Lower leg skin (tissue), 4 donors: ENCODE measurements at places on chromosomes 16 and 17.

DNA sequence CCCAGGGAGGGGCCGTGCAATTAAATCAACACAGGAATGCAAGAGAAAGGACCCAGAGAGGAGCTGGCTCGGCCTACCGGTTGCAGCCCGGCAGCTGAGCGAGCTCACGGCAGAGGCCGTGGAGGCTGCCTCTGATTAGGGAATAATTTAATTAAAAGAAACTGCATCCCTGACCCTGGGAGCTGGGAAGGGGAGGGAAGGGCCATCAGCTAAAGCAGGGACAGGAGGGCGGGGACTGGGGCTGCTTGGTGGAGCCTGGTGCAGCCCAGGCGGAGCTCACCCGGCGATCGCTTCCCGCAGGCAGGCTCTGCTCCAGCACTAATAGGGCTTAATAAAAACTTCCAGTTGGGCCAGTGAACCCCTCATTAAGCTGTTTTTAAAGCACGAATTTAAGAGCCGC is 43.4 kb downstream of the LMF1 start:
- DNase-seq, result no peak

DNA sequence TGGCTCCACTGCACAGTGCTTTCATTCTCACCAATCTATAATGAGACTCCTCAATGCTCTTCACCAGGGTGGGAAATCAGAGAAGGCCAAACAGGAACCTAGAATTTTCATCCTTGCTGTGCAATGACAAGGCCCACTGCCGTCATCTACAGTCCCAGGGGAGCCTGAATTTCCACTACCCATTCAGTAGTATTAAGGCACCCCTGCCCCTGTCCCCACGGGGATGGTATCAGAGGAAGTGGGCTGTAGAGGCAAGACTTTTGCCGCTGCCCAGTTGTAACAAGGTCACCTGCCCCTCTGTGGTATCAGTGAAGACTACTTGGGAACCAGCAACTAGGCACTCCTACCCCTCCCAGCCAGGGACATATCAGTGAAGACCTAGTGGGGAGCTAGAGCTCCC is 104.5 kb downstream of the C16orf78 start:
- peak; percentile 67 for DNase-seq

GRCh38 chr17:10439816-10440215 is 18.1 kb upstream of the MYH8 start:
- DNase-seq, result no peak

GRCh38 chr16:49158029-49158642 is 123.5 kb downstream of the CBLN1 start:
- DNase-seq, result no peak

DNA sequence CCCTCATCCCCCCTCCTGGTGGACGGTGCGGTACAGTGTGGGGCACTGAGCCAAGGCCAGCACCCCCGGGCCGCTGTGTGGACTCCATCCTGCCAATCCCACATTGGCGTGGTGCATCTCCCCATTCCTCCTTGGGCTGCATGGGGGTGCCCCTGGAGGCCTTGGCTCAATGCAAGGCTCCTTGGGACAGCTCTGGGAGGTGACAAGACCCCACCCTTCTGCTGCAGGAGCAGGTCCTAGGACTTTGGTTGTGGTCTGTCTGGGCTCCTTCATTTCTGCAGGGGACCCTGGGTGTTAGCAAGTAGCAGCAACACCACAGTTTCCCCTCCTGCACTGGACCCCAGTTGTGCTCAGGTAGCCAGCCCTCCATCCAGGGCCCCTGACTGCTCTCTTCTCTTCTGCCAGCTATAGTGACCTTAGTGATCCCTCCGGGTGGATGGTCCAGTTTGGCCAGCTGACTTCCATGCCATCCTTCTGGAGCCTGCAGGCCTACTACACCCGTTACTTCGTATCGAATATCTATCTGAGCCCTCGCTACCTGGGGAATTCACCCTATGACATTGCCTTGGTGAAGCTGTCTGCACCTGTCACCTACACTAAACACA is 1.3 kb downstream of the PRSS21 start:
- no peak for DNase-seq

- DNase-seq, result no peak
These were observed 19.2 kb downstream of the FMNL1 start for GRCh38 chr17:45240905-45241327.

- no peak for DNase-seq
These were observed 62.5 kb upstream of the TOB1 start for GRCh38 chr17:50928646-50929045.

- DNase-seq, result no peak
These were observed 313.8 kb downstream of the C16orf95 start for GRCh38 chr16:87003414-87003755.

- DNase-seq, result no peak
These were observed 4.9 kb upstream of the NDRG4 start for GRCh38 chr16:58494981-58495520.

DNA sequence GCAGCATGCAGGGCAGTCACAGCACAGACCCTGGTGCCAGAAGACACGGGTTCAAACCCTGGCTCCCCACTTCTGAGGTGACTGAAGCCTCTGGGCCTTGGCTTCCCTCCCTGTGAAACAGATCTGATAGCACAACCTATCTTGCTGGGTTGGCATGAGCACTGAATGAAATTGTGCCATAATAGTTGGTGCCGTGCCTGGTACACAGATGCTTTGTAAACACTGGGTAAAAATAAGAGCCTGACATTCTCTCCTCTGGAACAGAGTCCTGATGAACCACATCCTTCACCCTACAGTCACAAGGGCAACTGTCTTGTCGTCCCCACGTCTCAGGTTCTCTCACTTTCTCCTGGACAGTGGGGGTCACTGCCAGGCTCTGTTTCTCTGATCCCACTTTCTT is 35.7 kb downstream of the NOS2 start:
- DNase-seq, result peak; percentile 74

DNA sequence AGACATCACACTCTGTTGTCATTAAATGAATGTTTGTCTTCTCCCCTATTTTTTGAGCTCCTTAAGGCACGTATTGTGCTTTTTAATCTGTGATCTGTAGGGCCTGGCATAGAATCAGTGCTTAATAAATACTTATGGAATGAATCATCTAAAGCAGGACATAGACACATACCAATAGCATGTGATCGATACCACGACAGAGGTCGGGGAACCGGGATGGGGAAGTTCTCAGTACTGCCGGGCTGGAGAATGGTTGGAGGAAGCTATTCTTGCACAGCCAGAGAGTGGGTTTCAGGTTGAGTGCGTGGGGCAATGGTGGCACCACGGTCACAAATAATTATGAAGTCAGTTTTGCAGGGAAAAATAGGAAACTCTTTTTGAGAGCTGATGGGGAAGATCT is 26.8 kb downstream of the NLRP1 start:
- no peak for DNase-seq

DNA sequence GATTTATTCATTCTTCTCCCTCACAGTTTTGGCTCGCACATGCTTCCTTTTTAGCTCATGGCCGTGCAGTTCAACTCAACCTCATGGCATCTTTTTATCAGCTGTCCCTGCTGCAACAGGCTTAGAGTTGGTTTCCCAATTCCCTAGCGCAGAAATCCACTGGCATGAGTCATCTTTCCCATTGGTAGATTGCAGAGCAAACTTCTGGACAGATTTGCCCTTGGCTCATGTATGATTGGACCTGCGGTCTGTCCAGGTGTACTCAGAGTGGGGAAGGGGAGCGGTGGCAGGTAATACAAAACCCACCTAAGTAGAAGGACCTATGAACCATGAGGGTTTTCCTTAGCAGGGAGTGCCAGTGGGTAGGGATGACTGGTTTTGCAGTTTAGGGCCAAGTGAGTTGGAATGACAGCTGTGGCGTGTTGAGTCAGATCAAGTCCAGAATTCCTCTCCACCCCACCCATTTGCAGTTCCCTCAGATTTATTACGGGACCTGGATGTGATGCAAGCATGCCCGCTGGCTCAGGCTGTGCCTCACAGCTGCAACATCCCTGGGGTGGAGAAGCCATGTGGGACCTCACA is 584.7 kb downstream of the WWOX start:
- peak; percentile 93 for DNase-seq

DNA sequence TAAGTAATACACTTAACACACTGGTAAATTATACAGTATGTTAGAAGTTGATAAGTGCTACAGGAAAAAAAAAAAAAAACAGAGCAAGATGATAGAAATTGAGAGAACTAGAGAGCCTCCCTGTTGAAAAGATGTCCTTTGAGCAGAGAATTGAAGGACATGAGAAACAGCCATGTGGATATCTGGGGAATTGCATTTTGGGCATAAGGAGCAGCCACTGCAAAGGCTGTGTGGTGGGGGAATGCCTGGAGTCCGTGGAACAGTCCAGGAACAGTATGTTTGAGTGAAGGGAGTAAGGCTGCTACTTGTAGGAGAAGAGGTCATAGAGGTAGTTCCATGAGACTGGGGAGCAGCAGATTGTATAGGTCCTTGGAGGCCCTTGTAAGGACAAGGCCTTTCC is 178.4 kb downstream of the FTO start:
- DNase-seq, result no peak

DNA sequence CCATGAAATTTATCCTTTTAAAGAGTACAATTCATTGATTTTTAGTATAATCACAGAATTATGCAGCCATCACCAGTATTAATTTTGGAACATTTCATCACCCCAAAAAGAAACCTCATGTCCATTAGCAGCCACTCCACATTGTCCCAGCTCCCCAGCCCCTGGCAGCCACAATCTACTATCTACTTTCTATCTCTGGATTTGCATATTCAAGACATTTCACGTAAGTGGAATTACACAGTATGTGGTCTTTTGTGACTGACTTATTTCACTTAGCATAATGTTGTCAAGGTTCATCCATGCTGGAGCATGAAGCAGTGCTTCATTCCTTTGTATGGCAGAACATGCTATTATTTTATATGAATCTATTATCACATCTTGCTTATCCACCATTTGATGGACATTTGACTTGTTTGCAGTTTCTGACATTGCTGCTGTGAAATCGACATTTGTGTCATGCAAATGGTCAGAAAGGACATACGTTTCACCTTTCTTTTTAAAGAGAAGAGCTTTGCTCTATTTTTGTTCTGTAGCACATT is 10.7 kb downstream of the METTL9 start:
- DNase-seq, result no peak

DNA sequence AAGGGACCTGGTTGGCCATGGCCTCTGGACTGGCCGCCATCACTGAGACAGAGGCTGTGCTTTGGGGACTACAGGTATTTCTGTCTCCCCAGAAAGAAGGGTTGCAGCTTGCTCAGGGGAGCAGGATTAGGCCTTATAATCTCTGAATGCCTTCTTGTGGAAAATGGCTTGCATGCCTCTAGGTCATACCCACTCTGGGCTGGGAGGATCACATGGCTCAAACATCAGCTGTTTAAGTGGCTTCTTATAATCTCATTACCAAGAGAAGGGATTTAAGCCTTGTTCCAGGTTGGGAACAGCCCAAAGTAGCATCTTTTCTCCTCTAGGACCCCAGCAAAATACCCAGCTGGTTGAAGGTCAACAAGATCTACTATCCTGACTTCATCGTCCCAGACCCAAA is 19.1 kb downstream of the LIG3 start:
- DNase-seq, result no peak

DNA sequence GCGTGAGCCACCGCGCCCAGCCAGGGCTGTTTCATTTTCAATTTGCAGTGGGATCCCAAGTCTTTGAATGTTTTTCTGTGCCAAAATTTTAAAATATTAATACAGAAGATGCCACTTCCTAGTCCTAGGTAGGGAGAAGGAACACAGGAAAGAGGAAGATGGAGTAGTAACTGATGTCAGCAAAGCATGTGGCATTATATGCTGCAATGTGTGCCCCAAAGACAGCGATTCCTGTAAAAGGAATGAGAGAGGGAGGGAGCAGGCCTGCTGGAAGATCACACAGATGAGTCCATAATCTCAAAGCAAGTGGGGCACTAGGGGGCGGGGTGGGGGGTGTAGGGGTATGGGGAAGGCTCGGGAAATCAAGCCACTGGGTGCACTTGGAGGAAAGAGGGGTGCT is 23.4 kb upstream of the SSTR2 start:
- no peak for DNase-seq

- DNase-seq, result no peak
These were observed 2.8 kb downstream of the PRKAR1A start for GRCh38 chr17:68514831-68515635.

DNA sequence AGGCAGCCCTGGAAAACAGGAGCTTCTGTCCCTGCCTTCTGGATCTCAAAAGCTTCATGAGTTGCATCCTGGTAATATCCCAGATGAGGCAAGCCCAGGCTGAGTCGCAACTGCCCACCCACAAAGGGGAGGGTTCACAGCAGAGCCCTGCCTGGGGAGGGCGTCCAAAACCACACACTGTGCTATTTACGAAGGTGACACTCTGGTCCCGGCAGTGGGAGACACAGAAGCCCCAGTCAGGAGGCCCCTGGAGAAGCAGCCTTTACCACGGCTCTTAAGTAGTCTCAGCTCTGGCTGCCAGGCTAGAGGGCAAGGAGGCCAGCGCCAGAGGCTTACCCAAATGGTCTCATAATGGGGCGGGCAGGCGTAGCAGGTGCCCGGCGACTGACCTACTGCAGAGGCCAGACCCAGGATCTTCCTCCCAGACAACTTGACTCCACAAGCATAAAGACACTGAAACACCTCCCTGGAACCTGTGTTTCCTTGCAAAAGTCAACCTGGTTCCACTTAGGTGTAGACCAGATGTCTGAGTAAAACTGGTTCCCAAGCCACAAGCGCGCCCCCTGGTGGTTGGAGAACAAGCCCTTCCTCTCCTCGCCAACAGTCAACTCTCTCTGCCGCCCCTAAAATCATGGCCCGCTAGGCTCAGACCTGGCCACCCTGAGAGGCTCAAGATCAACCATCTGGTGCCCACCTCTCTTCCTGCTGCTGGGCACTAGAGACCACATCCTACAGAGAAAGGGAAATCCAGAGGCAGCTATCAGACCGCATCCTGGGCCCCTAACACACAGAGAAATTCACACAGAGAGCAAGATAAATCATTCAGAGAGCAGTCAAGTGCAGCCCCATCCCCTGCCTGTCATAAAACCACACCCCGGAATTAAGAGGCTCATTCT is 5.2 kb downstream of the AXIN2 start:
- DNase-seq, result peak; percentile 97

GRCh38 chr17:5661491-5662125 is 77.3 kb upstream of the NLRP1 start:
- DNase-seq, result peak; percentile 72

DNA sequence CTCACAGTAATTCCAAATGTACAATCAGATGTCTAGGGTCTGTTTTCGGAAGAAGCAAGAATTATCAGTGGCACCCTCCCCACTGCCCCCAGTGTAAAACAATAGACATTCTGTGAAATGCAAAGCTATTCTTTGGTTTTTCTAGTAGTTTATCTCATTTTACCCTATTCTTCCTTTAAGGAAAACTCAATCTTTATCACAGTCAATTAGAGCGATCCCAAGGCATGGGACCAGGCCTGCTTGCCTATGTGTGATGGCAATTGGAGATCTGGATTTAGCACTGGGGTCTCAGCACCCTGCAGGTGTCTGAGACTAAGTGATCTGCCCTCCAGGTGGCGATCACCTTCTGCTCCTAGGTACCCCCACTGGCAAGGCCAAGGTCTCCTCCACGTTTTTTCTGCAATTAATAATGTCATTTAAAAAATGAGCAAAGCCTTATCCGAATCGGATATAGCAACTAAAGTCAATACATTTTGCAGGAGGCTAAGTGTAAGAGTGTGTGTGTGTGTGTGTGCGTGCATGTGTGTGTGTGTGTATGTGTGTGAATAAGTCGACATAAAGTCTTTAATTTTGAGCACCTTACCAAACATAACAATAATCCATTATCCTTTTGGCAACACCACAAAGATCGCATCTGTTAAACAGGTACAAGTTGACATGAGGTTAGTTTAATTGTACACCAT is 59.7 kb downstream of the HLF start:
- no peak for DNase-seq
